ENCODE measurements at places on chromosomes 2 and 18.

- peak; percentile 86 for DNase-seq
Observed at GRCh38 chr2:239267288-239267951, 133.4 kb downstream of the HDAC4 start.

DNA sequence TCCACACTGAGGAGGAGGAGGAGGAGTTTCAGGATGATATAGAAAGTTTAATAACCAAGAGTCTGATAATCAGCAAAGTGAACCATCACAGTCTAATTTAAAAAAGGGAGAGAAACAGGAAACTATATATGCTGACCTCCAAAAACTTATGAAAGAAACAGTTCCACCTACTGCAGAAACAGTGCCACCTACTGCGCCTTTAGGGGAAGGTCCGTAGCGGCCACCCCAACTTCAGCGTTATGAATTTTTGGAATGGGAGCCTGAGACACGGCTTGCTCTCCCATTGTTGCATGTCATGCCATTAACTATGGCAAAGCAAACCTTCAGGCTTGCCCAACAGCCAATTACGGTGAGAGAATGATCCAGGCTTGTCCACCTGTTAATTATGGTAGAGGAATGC lies 1719.2 kb upstream of the LRRTM1 start:
- DNase-seq = no peak

GRCh38 chr2:215190588-215190987 lies 52.2 kb upstream of the ABCA12 start:
- no peak for DNase-seq

- DNase-seq = no peak
Observed at GRCh38 chr2:206452242-206452641, 8.9 kb downstream of the ADAM23 start.

DNA sequence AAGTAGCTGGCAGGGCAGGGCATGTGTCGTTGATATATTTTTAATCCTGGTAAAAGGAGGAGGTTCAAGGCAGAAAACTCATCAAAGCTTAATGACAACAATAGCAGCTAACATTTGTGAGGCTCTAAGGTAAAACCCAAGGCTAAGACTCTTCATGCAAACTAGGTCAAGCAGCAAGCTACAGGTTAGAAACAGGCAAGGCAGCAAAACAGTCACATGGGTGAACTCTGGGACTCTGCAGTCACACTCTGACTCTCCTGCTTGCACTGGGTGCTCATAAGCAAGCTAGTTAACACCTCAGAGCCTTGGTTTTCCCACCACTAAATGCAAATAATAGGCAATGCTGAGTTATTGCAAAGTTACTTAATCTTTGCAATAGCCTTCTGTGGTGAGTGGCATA lies 7.9 kb downstream of the IL1RN start:
- DNase-seq = no peak

GRCh38 chr2:227205701-227206100 lies 41.3 kb downstream of the COL4A3 start:
- DNase-seq = no peak

DNA sequence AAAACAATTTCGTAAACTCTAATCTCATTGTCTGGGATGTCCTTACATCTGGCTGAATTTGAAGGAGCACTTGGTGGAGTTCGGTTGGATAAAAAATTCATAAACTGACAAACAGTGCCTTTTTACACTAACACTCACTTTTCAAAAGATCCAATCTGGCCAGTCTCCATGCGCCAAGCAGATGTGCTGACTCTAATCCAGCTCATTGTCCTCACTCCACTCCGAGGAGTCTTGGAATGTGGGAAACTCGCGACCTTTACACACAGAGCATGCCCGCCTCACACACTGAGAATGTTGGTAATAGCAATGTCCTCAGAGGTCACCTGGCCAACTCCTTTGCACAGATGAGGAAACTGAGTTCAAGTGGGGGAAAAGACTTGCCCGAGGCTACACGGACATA lies 66.8 kb downstream of the XDH start:
- DNase-seq = no peak

DNA sequence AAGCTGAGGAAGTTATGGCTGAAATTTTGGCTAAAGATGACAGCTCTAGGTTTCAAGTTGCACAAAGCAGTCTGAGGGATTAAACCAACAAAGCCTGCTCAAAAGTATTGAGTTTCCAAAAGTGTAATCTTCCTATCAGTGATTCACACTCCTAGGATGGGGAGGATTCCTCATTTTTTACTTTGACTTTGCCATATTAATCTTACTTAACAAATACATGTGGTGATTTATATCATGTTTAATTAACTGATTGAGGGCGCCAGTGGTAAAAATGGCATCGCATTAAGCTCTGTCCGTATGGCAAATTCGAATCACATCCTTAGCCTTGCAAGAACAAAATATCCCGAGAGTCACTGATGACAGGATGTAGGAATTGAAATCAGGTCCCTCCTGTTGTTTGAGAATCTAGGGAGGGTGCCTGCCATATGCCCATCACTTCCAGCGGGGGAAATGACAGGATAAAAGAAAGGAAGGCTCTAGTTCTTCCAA lies 78.1 kb upstream of the ETAA1 start:
- no peak for DNase-seq

GRCh38 chr2:227513113-227513512 lies 41.2 kb downstream of the AGFG1 start:
- no peak for DNase-seq

DNA sequence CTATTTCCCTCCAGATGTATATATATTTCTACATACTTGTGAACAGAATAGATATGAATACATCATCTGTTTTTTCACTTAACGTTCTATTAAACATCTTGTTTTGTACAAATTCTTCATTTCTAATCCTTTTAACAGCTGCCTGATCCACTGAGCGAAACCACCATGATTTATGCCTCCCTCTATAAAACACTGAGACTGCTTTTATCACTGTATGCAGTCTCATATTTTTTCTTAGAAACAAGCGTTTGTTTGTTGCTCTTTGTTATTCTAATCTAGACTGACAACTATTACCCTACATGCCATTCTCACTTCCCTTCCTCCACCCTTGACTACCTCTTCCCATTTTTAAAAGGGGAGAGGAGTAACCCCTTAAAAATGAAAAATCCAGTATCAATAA lies 88.2 kb downstream of the DTNB start:
- DNase-seq = no peak

GRCh38 chr2:217079165-217079564 lies 219.3 kb upstream of the TNP1 start:
- DNase-seq = no peak

- DNase-seq = no peak
Observed at GRCh38 chr18:58046794-58047555, 2.9 kb downstream of the NEDD4L start.

DNA sequence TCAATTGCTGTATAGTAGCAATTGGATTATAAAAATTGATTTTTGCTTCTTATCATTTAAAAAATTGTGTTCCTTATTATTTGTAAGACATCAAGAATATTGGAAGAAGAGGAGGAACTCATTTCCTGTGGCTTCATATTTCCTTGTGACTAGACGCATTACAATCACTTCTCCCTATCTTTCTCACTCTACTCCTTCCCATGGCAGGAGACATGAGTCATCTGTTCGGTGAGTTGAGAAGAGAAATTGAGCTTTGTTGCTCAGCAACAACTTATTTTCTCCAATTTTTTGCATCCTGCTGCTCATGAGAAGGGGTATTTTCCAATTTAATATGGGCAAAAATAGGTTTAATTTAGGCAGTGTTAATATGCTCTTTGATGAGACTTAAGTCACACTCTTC lies 1783.9 kb downstream of the SUCLG1 start:
- DNase-seq = no peak

DNA sequence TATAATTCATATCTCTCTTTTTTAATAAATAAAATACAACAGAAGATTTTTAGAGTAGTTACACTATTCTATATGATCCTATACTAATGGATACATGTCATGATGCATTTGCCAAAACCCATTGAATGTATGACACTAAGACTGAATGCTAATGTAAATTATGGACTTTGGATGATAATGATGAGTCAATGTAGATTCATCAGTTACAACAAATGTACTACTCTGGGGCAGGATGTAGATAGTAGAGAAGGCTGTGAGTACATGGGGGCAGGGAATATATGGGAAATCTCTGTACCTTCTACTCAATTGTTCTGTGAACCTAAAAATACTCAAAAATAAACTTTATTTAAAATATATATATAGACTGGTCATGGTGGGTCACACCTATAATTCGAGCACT lies 45.6 kb upstream of the NEDD4L start:
- no peak for DNase-seq

GRCh38 chr2:44494006-44494405 lies 132.3 kb downstream of the CAMKMT start:
- DNase-seq = no peak

- DNase-seq = no peak
Observed at GRCh38 chr2:164252568-164253287, 368.6 kb downstream of the GRB14 start.

GRCh38 chr2:191126386-191127085 lies 24.3 kb downstream of the STAT4 start:
- DNase-seq = no peak

- DNase-seq = no peak
Observed at GRCh38 chr2:13826314-13826853, 806.1 kb upstream of the LRATD1 start.

GRCh38 chr2:138469411-138469810 lies 32.2 kb upstream of the SPOPL start:
- no peak for DNase-seq

DNA sequence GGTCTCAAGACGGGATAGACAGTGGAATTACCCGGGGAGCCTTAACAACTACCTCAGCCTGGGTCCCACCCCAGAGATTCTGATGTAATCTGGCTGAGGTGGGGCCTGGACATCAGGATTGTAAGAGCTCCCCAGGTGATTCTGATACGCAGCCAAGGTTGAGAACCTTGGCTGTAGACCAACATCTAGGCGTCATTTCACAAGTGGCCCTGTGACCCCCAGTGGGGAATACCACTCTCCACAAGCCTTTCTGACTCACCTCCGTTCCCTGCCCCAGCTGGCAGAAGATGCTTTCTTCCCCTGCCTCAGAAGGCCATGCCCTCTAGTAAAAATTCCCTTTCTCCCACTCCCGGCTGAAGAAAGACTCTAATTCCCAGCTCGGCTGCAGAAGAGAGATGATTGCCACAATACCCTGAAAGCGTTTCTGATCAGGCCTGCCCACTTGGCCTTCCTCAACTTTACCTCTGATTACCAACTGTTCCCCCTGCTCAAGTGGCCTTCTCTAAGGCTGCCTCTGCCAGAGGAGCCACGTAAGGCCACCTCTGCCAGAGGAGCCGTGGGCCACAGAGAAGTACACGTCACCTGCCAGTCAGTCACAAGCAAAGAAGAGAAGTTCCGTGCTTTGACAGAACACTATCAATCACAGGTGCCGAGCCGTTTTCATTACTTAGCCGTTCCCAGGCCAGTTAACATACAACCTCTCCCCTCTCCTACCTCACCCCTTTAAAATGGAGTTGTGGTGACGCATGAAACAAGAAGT lies 116.8 kb upstream of the PKDCC start:
- DNase-seq = no peak

DNA sequence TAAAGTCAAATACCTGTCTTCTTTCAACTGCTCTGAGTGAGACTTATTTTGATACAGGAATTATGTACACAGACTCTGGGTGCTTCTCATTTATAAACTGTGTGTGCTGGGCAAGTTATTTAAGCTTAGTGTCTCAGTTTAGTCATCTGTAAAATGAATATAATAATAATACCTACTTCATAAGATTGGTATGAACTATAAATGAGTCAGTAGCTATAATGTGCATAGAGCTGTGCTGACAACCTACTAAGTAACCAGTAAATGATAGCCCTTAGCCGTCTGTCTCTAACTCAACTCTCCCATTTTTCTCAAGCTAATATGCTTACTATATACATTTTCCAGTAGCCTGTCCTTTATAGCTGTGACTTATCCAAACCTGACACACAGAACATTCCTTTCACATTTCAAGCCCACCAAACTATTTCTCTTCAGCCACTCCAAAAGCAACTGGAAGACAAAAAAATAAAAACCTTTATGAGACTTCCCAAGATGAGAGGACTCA lies 319.8 kb downstream of the ETAA1 start:
- DNase-seq = no peak

- DNase-seq = no peak
Observed at GRCh38 chr2:239275847-239276831, 124.7 kb downstream of the HDAC4 start.

GRCh38 chr18:5543036-5543680 lies 639 bp downstream of the EPB41L3 start:
- no peak for DNase-seq

GRCh38 chr2:27897717-27898116 lies 7.2 kb downstream of the BABAM2 start:
- DNase-seq = no peak

DNA sequence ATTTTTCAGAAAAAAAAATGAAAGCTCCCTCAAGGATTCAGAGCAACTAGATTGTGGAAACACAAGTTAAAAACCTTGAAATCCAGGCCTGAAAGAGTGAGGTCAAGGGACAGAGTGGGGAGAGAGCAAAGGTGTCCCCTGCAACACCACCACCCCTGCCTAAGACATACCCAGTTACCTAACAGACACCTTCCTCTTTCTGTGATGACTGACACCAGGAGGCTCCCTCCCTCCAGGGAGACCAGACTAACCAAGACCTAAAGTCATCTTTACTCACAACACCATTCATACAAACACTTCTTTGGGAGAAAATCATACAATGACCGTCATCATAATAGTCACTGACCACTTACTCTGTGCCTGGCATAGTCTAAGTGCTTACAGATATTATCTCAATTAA lies 151.8 kb upstream of the NABP1 start:
- no peak for DNase-seq

GRCh38 chr2:169301596-169302335 lies 60.6 kb downstream of the LRP2 start:
- no peak for DNase-seq
